ENCODE measurements at places on chromosomes 5 and 9.

- DNase-seq = no peak
These were observed 85.8 kb upstream of the DMRT1 start for GRCh38 chr9:755454-756381.

DNA sequence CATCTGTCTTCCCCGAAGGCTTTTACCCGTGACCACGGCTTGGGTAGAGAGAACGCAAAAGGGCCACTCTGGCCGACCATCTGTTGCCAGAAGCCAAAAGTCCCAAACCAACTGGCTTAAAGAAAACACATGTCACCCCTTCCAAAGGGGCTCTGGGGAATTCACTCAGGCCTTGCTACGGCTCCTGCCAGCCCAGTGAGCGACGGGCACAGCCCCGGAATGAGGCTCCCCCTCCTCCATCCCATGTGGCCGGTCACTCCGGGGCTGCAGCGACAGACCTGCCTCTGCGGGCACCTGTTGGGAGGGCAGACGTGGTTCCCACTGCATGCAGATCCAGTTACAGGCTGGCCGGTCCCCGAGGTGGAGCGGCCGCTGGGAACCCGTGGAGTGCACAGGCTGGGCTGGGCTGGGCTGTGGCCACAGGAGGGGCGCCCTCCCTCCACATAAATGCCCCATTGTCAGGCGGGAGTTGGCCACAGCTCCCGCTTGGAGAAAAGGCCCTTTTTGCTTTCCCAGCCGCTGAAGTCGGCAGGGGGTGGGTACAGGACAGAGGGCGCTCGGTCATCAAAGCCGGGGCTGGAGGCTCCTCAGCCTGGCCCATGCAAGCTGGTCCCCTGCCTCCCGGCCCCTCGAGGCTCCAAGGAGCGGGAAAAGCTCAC is 19.9 kb downstream of the NOTCH1 start:
- peak; percentile 58 for DNase-seq

DNA sequence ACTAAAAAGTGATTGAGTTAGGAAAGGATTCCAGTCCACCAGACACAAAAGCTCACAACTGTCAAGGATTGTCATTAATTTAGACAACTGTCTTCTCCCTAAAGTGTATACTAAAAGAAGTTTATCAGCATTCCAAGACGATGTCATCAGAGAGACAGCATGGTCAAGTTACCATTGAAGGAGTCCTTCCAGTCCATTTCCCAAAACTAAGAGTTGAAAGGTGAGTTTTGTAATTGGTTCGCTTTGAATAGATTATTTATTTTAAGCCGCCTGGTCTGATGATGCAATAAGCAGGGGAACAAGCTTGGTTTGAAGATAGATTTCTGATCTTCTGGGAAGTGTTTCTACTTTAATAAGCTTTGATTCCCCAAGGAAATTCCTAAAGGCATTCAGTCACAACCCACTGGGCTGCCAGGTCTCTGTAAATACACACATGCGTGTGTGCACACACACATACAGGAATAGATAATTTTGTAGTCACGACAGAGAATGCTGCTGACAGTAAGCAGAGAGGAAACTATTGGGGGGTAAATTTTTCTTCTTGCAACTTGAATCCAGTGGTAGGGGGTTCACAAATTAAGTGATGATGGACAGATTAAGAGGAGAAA is 234.8 kb downstream of the PIK3R1 start:
- DNase-seq = peak; percentile 23

DNA sequence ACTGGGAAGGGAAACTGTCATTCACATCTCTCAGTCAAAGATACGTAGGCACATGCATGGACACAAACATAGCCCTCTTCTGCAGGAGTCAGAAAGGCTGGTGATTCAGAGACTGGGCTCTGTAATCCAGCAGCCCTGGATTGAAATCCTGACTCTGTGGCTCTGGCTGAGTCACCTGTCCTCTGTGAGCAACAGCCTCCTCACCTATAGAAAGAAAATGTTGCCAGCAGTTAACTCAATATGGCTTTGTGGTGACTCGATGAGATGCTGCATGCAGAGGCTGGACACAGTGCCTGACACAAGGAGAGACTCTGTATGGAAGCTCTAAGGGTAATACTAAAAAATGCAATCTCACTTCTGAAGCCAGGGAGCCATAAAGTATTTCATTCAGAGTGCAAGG is 23.9 kb upstream of the CDKN2AIPNL start:
- no peak for DNase-seq

DNA sequence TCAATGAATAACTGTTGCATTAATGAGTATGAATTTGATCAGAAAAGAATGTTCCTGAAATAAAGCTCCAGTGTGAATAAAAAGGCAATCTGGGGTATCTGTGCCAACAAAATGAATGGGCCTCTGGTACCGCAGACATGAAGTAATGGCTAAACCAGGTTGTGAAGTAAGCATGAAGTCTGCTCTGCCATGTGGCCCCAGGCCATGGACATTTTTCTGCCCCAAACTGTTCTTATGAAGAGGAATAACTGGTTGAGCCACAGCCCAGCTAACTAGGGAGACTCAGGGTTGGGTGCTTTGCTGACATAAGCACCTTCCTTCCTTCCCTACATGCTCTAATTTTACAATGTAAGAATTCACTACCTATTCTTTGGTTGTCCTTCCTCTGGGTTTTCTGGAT is 147.4 kb upstream of the LRRTM2 start:
- DNase-seq = no peak

GRCh38 chr9:113954591-113954990 is 78.5 kb downstream of the ZNF618 start:
- DNase-seq = no peak

DNA sequence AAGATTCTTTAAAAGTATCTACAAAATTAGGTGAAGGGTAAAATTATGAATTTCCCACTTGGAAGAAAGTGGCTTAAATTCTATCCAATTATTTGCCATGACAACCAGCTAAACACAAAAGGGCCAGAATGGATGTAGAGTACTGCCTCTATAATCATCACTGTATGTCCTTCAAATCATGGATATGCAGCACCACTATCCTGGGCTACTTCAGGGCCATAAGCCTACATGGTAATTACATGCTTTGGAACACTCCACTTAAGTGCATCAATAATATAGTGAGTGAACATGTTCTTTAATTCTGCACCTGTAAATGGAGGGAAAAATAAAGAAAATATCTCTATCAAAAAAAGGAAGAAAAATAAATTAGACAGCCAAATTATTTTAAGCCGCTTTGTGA is 575.2 kb downstream of the ISL1 start:
- no peak for DNase-seq

GRCh38 chr5:136526791-136527190 is 161.4 kb upstream of the TRPC7 start:
- no peak for DNase-seq

DNA sequence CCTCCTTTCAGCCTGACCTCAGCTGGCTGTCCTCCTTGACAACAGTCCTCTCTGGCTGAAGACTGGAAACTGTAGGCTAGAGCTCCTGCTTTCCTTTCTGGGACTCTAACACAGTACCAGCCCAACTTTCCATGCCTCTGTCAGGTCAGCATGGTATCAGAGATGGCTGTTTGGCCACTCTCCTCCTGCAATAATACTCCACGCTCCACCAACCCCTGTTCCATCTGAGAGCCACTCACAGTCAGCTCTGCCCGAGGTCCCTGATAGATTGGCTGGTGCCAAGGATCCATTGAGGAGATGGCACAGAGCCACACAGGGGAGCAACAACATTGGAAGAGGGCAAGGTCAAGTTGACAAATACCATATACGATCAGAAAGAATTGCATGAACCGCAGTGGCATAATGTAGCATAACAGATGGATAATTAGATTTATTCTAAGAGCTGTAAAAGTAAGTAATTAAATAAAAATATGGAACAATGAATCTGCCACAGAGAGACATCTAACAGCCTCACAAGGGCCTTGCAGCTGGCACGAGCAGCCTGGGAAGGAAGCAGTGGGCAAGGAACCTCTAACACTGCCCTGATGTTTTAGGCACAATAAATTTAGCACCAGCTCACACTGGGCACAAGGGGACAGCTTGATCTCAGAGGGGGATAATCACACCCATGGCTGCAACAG is 94.3 kb upstream of the LRRTM2 start:
- no peak for DNase-seq

DNA sequence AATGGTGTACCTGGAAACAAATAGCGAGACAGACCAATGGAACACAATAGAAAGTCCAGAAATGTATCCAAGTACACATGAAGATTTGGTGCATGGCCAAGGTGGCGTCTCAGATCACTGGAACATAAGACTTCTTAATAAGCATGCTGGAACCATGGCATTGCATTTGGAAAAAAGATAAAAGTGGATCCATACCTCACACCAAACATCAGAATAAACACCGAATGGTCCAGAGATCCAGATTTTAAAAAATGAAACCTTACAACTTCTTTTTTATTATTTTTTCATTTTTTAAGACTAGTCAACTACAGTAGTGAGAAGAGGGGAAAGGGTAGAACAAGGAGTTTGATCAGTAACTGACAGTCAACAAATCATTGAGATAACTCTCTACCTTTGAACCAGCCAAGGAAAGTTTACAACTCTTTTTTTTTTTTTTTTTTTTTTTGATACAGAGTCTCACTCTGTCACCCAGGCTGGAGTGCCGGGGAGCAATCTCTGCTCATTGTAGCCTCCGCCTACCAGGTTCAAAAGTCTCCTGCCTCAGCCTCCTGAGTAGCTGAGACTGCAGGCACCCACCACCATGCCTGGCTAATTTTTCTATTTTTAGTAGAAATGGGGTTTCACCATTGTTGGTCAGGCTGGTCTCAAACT is 8.8 kb upstream of the DUSP1 start:
- DNase-seq = no peak

GRCh38 chr5:59090323-59090722 is 507.4 kb downstream of the RAB3C start:
- no peak for DNase-seq

- DNase-seq = peak; percentile 7
These were observed 28.5 kb upstream of the CORO2A start for GRCh38 chr9:98220911-98221310.

DNA sequence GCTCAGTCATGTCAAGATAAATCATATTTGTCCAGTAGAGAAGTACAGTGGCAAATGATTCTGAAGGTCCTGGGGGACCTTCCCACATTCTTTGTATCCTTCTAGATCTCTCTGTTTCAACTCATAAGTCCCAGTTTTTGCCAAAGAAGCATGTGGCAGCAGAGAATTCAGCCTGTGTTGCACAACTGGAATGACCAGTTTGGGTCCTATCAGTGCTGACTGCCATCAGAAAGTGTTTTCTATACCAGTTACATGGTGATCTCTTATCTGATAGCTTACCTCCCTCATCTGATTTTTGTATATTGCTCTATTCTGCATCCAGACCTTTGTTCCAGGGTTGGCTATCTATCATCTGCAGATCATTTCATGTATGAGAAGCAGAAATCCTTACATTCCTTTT is 21.7 kb downstream of the GM2A start:
- DNase-seq = peak; percentile 28

Data from lung (tissue), 17 donors.